ENCODE measurements at places on chromosomes 6 and 20.

DNA sequence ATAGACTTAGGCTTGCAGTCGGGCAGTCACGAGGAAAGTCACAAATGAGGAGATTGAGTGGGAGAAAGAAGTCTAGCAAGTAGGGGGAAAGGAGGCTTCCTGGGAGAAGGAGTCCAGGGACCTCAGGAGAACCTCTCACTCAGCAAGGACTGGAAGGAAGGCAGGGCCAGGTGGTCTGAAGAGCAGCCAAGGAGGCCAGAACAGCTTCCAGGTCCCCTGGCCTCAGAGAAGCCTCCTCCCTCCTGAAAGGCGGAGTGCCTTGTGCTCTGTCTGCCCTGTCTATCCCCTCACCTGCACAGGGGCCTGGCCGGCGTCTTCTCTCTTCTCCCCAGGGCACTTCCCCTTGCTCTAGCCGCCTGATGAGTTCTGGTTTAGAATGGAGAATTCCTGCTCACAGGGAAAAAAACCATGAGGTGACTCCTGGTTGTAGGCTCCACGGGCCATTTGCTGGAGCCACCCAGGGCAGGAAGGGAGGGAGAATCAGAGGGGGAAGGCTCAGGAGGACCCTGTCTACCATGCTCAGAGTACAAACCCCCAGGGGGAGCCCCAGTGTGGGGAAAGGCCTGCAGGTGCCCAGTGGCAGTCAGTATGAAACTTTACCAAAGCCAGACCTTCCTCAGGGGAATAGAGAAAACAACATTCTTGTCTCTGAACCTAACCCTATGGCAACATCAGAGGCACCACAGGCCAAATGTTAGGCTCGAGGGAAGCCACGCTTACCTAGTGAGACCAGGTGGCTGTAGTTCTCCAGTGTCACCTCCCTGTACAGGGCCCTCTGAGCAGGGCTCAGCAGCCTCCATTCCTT is 11.2 kb downstream of the ZNF337 start:
- no peak for DNase-seq

DNA sequence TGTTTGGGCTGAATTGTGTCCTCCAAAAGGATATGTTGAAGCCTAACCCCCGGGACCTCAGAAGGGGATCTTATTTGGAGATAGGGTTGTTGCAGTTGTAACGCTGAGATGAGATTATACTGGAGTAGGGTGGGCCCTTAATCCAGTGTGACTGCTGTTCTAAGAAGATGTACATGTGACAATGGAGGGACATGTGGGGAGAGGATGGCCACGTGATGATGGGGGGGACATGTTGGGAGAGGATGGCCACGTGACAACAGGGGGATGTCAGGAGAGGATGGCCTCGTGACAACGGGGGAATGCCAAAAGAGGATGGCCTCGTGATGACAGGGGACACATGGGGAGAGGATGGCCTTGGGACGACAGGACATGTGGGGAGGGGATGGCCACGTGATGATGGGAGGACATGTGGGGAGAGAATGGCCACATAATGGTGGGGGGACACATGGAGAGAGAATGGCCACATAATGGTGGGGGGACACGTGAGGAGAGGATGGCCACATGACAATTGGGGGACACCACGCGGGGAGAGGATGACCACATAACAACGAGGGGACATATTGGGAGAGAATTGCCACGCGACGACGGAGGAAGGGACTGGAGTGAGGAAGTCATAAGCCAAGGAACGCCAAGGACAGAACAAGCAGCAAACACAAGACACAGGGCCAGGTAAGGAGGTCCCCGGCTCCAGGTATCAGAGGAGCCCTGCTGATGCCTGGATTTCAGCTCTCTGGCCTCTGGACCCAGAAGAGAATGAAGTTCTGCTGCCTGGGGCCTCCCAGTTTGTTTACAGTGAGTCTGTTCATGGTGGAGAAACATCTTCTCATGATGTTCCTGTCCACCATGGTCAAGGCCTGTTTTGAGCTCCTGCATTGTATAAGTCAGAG is 29.2 kb downstream of the SYNJ2 start:
- no peak for DNase-seq

- DNase-seq: no peak
Measured at GRCh38 chr6:113734982-113735381, 122.2 kb upstream of the MARCKS start.

DNA sequence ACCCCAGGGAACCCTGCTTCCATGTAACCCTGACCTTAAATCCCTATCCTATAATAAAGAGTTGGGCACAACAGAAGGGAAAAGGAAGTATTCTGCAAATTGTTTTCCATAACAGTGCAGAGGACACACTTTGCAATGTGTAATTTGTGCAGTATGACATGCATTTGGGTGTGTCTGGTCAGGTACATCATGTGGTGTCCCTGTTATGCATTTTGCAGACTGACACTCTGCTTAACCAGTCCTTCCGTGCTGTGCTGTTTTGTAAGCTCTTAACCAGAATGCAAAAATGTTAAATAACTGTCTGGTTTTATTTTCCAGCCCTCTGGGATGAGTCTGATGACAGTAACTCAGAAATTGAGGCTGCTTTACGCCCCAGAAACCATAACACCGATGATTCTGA is 57.0 kb upstream of the XRN2 start:
- no peak for DNase-seq

DNA sequence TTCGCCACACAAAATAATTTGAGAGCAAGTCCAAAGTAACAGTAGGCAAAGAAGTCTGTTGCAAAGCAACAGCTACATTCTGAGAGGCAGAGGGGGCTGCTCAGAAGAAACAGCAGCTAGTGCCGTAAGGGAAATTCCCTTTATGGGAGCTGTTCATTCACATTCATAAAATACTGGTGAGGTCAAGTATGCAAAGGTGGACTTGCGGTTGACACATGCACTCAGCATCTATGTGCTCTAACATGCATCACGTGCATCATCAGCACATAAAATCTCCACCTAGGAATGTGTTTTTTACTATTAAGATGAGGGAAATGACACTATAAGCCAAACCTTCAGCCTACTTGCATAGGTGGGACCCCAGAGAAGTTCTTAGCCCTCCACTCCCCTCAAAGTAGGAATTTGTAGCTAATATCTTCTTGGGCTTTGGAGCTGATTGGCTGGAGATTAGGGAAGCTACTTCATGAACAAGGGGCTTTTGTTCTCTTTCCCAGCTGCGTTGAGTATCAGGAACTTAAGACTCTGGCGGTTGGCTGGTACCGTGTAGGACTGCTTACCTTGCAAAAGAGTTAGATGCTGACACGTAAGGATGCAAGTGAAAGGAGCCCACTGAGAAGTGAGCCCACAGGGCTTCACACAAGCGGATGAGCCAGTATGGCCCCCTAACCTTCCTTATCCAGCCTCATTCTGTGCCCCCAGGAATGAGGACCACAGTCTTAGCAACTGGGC is 12.4 kb downstream of the CST3 start:
- no peak for DNase-seq

DNA sequence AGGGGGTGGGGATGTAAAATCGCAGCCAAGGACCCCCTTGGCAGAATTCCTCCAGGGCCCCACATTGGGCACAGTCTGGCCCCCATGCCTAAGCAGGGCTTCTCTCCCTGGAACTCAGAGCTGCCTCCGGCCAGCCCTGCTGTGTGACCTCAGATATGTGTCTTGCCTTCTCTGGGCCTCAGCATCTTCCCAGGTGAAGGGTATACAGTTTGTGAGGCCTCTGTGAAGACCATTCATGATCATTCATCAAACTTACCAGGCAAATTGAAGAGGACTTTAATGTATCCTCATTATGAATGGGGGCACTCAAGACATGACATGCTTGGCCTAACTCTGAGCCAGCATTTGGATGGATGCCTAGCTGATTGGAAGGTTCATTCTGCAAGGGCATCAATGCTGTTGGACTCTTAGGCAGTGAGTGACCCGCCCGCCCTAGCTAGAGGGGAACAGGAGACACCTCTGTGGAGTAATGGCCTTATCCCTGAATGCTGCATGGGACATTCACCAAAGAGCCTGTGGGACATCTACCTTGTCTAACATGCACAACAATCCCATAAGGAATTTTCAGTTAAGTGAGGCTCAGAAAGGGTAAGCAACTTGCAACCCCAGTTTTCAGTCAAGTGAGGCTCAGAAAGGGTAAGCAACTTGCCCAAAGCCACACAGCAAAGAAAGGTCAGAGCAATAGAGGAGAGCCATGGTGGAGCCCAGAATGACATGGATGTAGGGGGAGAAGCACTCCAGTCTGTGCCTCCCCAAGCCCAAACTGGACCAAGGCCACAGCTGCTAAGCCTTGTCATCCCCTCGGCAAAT is 535 bp downstream of the CCN5 start:
- no peak for DNase-seq

DNA sequence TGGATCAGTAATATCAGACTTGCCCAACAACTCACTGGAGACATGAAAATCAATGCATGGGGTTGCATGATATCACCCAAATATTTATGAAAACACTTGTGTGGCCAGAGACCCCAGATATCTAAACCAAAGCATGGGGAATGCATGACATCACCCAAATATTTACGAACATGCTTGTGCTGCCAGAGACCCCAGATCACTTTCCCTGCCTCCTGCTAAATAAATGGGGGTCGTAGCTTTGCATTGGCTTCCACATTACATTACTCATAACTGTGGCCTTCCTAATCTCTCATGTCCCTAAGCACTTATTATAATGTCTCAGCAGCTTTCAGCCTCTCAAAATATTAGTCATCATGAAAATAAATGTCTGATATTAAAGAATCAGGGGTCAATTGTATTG is 838.0 kb upstream of the DEFB115 start:
- no peak for DNase-seq

DNA sequence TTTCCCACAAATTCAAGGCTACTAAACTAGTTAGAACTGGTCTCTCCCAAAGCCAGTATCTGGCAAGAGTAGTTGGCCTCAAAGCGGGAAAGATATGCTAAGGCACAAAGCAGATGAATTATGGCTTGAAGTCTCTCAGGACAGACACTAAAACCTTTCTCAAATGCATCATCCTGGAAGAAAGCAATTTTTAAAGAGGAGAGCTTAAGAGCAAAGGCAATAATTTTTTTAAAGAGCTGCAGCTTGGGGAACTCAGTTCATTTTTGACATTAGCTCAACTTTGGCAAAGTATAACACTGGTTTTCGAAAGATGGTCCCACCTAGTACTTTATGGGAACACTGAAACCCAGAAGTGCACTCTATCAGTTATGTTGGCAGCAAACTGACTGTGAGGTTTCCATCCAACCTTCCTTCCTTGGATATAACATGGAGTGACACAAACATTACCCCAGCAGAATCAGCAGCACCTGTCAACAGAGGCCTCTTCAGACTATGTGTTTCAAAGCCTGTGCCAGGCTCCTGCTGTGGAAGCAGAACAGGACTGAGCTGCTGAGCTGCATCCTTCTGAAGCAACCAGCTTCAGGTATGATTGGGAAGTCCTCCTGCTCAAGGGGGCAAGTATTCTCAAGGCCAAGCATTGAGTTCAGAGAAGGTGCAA is 852.3 kb upstream of the HS3ST5 start:
- DNase-seq: no peak

GRCh38 chr6:137921823-137922222 is 54.8 kb downstream of the TNFAIP3 start:
- DNase-seq: no peak

- DNase-seq: no peak
Measured at GRCh38 chr6:53048431-53049195, 16.6 kb upstream of the FBXO9 start.

- no peak for DNase-seq
Measured at GRCh38 chr20:58017231-58017969, 211.1 kb downstream of the ANKRD60 start.

DNA sequence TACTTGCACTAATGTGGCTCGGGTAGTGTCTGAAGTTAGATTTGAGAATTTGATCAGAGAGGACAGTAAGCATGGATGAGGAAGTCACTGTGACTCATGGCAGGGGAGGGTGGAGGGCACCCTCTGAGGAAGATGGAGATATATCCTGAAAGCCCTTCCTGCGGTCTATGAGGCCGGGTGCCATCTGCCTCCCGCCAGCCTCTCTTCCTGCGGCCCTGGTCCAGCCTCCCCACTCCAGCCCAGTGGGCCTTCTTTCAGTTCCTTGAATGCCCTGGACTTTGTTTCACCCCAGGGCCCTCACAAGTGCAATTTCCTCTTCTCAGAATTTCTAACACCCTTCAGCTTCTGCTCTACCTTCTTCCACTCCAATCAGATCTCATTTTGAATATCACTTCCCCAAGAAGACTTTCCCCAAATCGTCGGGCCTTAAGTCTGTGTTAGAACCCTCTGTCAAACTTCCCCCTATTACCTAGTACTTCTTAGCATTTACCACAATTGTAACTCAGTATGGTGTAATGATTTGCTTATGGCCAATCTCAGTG is 20.2 kb upstream of the TNFAIP3 start:
- DNase-seq: no peak

- no peak for DNase-seq
Measured at GRCh38 chr20:52230409-52230808, 38.8 kb upstream of the ZFP64 start.

DNA sequence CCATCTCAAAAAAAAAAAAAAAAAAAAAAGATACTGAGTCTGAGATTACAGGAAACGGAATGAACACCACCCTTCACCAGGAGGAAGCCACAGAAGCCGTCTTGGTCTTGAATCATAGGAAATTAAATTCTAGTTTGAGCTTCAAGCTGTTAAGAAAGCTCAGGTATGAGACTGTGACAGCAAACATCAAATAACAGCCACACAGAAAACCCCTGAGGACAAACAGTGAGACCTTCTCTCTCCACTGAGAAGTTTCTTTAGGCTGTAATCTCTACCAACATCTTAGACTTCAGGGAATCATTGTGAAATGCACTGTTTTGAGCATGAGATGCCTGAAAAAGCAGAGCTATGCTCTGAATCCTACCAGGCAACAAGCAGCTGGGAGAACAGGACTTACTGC is 30.8 kb downstream of the PDE10A start:
- DNase-seq: no peak

- DNase-seq: no peak
Measured at GRCh38 chr6:169640351-169640852, 61.4 kb downstream of the WDR27 start.

GRCh38 chr6:147003186-147003585 is 201.0 kb upstream of the STXBP5 start:
- DNase-seq: no peak

GRCh38 chr6:168704678-168705077 is 263.7 kb downstream of the SMOC2 start:
- DNase-seq: no peak

Data from GM18507 (cell line).